ENCODE measurements at places on chromosomes 1 and 21.
A peak's percentile ranks its signal among the peaks of the same experiment; 100 is the strongest.

- no peak for DNase-seq
Measured at GRCh38 chr1:164635059-164635802, 76.2 kb downstream of the PBX1 start.

DNA sequence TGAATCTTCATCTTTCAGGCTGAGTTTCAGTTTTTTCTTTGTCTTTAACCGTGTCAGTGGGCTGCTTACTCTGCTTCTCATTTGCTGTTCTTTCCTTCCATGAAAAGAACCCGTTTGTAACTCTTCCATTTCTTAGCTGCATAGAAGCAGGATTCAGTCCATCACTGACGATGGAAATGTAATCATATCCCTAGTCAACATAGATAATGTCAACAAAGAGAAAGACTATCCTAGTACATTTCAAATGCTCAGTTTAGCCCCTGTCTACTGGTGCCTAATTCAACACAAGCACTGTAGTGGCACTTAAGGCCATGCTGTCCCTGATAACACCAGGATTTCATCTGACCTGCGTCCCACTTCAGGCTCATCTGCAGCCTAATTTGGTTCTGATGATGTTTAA is 376 bp downstream of the GBP1 start:
- DNase-seq: no peak

DNA sequence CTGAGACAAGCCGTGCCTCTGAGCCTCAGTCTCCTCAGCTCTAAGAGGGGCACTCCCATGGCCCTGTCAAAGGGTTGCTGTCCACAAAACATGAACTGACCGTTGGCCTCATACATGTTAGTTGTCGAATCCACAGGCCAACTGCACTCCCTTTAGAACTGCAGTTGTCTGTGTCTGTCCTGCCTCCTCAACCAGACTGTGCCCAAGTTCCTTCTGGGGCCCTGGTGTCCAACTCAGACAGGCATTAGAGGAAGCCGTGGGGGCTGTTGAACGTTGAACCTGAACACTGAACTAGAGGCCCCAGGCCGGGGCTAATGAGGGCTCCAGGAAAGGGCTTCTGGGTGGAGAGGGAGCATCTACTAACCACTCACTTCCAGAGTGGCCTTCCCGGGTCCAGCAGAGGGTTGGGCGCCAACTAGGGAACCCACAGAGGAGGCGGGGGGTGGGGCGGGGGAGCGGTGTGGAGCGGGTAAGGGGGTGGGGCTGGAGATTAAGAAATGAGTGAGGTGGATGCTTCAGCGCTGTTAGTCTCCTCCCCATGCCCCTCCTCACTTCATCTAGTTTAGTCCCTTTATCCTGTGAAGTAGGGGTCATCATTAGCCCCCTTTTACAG is at the start of gene RAB42:
Gene RAB42, plus strand, starts transcription at position 558 of the 613 bp plus-strand sequence. CDS start 247 bp downstream, outside the sequence.
- peak; percentile 35 for DNase-seq

DNA sequence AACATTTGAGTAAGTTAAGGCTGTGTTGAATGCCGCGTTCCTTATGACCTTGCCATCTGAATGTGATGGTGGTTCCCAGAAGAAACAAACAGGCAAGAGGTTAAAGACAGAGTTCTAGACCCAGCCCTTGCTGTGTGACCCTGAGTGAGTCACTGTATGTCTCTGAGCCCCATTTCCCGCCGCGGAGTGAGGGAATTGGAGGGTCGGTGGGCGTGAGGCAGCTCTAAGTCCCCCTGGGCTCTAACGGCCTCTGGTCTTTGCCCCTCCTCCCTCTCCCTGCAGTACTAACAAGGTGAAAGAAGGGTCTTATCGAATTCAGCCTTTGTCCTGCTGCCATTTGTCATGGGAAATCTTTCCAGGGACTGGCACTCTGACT is 40.4 kb downstream of the OLIG1 start:
- no peak for DNase-seq

DNA sequence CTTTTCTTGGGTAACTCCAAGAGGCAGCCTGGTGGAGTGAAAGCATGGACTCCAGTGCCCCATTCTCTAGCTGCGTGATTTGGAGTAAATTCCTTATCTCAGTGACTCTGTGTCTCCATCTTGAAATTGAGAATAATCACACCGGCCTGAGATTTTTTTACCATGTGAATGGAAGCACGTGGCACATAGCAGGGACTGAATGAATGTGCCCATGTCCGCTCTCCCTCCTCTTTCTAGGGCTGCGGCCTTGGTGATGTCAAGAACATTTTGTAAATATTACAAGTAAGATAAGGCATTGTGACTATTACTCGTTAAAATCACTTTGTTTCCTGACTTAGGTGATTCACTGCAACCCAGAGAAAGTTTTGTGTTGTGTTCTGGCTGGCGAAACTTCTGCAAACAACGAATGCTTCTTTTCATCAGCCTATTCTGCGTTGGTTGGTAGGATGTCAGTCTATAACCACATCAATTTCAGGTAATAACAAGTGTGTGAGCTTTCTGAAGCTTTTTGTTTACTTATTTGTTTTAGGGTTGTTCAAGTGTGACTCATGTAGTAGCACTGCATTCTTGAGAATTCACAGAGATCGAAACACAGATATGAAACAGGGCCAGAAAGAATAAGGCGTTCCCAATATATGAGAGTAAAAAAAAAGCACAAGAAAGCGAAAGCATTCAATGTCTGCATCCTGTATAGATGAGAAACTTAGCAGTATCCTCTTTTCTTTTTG is 135.7 kb upstream of the SLC45A1 start:
- DNase-seq: no peak

DNA sequence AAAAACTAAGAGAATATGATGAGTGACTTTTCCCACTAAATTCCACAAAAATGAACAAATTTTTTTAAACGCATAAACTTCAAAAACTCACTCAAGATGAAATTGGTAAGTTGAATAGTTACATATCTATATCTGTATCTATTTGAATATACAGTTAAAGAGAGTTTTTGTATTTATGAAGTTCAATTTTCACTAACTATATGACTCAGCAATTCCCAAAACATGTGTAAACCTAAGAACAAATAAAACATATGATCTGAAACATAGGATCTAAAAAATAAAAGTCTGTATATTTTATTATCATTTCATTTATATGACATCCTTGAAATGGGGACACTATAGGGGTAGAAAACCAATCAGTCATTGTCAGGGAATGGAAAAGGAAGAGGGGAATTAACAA is 105.7 kb upstream of the SNX7 start:
- DNase-seq: no peak

- no peak for DNase-seq
Measured at GRCh38 chr1:63323865-63324778, 1.8 kb downstream of the FOXD3 start.

All from fibroblast of skin of abdomen (primary cell).